ENCODE measurements at places on chromosomes 12 and 14.

- no peak for DNase-seq
Observed at GRCh38 chr12:24921251-24922038, 27.5 kb downstream of the BCAT1 start.

DNA sequence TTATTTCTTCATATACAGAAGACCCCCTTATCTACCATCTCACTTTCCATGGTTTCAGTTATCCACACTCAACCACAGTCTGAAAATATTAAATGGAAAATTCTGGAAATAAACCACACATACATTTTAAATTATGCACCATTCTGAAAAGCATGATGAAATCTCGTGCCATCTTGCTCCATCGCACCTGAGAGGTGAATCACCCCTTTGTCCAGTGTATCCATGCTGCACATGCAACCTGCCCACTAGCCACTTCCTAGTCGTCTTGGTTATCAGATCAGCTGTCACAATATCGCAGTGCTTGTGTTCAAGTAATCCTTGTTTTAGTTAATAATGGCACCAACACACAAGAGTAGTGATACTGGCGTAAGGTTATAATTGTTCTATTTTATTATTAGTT lies 145.7 kb downstream of the C12orf42 start:
- DNase-seq: no peak

- no peak for DNase-seq
Observed at GRCh38 chr12:96769400-96769799, 137.7 kb upstream of the NEDD1 start.

- DNase-seq: no peak
Observed at GRCh38 chr14:36479344-36479743, 40.7 kb downstream of the NKX2-1 start.

GRCh38 chr14:38158468-38158867 lies 49.2 kb upstream of the SSTR1 start:
- DNase-seq: no peak

DNA sequence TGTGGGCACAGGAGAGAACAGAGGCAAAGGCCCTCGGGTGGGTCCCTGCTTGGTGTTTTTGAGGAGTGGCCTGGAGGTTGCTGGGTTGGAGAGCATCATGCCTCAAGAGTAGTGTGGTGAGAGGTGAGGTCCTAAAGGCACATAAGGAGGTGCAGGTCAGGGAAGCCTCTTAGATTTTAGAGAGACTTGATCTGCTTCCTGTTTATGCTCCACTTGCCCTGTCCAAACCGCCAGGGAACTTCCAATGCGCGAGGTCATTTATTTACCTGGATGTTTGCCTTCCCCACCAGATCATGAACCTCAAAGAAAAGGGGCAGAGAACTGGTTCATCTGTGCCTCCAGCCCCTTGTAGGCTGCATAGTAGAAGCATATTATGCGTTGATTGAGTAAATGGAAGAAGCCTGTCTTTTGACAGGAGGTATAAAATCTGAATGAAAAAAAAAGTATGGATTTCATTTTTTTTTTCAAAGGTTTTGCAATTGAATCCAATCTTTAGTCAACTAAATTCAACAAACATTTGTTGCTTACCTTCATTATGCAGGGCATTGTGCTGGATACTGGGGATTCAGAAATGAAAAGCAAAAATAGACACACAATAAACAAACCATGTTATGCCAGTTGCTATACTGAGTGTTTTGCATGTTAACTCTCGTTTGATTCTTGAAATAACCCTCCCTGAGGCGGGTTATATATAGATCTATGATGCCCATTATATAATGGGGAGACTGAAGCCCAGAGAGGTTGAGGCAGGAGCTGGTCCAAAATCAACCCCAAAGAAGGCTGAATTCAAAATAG lies 485.2 kb downstream of the VRK1 start:
- DNase-seq: no peak

DNA sequence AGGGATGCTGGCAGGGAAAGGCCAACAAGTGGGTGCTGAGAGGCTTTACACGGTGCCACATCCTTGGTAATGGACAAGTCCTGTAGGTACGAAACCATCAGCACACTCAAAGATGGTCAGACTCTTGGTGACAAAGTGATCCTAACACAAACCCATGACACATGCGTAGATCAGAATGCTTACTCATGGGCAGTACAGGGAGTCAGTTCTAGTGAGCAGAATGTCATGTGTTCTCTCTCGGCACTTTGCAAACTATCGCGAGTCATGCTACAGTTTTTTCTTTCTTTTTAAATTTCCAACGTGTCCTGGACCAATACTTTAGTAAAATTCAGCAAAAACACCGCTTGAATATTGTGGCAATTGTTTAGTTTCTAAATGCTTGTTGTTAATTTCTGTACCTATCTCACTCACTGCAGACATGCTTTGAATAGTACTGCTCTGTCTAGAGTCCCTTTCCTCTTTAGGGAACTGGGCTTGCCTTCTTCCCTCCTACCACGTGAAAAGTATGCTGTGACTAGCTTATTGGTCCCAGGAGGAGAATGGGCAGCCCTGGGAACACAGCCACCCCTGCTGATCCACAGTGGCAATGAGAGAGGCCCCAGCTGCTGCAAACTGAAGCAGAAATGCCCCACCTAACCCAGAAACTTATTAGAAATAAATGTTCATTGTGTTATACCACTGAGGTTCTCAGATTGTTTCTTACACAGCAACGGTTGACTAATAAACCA lies 62.4 kb downstream of the UBR7 start:
- DNase-seq: no peak

- DNase-seq: no peak
Observed at GRCh38 chr12:82968631-82969367, 282.1 kb downstream of the TMTC2 start.

DNA sequence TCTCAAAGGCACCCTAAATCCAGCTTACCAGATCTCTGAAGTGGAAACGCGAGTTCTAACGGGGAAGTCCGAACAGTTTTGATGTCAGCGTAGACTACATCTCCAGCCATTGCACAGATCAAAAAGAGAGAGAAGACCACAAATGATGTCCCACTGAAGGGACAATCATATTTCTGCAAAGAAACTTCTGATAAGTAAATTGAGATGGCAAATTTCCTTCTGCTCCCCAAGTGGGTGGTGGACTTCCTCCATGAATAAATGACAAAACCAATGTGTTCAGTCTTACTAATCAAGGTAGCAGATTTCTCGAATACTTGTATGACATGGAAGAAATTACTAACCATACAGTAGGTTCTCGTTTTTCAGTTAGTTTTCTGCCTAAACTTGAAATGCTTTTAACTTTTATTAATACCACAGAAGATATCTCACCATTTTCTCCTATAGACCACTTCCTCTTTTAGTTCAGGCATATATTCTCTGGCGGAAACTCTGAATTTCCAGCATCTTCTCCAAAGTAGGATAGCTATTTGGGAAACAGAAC lies at the start of gene CLECL1:
Gene CLECL1, minus strand, starts transcription at position 177 of the 541 bp plus-strand sequence.
- no peak for DNase-seq

GRCh38 chr12:45483571-45483970 lies 245.9 kb upstream of the ARID2 start:
- DNase-seq: peak; percentile 43

GRCh38 chr14:54549862-54550261 lies 17.1 kb upstream of the SAMD4A start:
- no peak for DNase-seq

GRCh38 chr12:116885491-116885890 lies 4.2 kb upstream of the HRK start:
- no peak for DNase-seq

GRCh38 chr12:52434081-52434733 lies at the start of gene KRT75:
TSS of gene KRT75 (minus strand) at chr12:52434371. CDS start at chr12:52434304, 67 bp downstream.
- no peak for DNase-seq

GRCh38 chr14:100107236-100107635 lies 42.0 kb downstream of the EVL start:
- no peak for DNase-seq

GRCh38 chr14:60161196-60162107 lies 3.7 kb downstream of the DHRS7 start:
- no peak for DNase-seq

DNA sequence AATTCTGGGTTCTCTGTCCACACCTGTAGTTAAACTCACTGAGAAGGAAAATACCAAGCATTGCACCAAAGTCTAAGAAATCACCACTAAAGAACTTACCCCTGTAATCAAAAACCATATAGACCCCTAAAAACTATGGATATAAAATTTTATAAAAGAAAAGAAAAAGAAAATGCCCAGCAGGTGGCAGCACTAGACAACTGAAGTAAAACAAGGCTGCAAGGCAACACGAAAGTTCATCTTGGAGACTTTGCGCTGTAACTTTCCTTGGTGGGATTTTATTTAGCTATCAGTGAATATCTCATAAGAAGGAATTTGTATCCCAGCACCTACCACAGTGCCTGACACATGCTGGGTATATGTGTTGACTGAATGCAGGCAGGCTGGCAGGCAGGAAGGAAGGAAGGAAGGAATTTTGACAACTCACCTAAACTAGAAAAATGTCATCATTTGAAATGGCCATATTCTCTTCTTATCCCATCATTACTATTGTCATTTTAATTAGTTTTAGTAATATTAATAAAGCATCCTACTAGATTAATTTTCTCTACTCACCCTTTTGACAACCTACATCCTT lies 68.2 kb upstream of the ETV6 start:
- DNase-seq: no peak

GRCh38 chr14:103651585-103651984 lies 22.6 kb downstream of the KLC1 start:
- no peak for DNase-seq

- no peak for DNase-seq
Observed at GRCh38 chr12:110885152-110885840, 35.1 kb downstream of the MYL2 start.

- DNase-seq: no peak
Observed at GRCh38 chr12:2567711-2568110, 227.1 kb upstream of the FKBP4 start.

GRCh38 chr12:54374562-54375258 lies 9.8 kb downstream of the ZNF385A start:
- DNase-seq: peak; percentile 74

GRCh38 chr12:118780939-118781338 lies 200.4 kb upstream of the SRRM4 start:
- DNase-seq: no peak

DNA sequence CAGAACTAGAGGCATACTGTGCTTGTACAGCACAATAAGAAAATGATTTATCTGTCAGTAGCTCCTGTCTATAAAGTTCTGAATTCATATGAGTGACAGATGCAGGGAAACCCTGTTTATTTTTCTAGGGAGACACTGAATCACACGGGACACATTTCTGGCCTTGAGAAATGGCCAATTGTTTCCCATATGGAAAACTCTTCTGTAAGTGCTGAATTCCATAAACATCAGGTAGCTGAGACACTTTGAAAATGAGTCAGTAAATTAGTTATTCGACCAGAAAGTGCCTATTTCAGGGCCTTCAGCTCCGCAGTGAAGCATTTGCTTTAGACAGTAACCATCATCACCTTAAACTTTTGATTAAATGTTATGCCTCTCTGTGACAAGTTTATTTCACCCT lies 184.4 kb downstream of the TMEM132D start:
- DNase-seq: no peak

DNA sequence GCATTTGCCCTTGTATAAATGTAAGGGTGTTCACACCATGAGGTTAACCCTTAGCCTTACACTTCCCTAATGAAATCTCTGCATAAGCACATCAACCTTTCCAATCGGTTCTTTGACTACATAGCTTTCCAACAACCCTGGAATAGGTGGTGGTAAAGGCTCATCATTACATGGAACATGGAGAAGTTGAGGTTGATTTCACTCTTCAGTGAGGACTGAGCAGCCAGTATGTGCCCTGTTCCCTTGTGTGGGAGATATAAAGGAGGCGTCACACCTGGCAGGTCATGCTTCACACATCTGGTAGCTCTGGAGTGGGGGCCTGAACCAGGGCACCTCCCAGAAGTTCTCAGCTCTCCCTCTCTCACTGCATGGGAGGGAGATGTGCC lies 21.7 kb upstream of the JPH4 start:
- no peak for DNase-seq

- DNase-seq: no peak
Observed at GRCh38 chr14:77659831-77660230, 43.4 kb upstream of the SPTLC2 start.

GRCh38 chr12:70267550-70267949 lies 24.3 kb downstream of the CNOT2 start:
- no peak for DNase-seq

- no peak for DNase-seq
Observed at GRCh38 chr14:74426202-74426582, at the start of gene SYNDIG1L. TSS of gene SYNDIG1L (minus strand) at chr14:74426210. CDS start at chr14:74409744, 16,466 bp downstream.

All from Right ventricle myocardium superior (tissue), 1 donor.